Hindlimb muscle (tissue), 1 donor: ENCODE measurements at places on chromosomes 13 and 19.

DNA sequence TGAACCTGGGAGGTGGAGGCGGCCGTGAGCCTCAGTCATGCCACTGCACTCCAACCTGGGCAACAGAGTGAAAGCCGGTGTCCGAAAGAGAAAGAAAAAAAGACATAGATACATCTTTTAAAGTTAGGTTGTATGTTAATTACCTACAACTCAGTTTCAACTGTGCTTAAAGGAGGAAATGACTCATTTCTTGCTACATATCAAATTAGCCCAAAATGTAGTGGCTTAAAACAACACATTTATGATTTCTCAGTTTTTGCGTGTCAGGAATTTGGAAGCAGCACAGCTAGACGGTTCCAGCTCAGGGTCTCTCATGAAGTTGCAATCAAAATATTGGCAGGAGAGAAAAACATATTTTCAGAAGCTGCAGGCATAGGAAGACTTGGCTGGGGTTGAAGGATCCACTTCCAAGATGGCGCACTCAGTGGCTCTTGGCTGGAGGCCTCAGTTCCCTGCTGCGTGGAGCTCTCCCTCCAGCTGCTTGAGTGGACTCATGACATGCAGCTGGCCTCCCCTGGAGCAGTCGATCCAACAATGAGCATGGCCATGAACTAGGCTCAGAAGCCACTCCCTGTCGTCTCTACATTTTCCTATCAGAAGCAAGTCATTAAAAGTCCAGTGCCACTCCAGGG, 7.1 kb downstream of the LDLR start:
- DNase-seq = peak; percentile 90

GRCh38 chr13:59750860-59751259, 412.9 kb downstream of the DIAPH3 start:
- peak; percentile 22 for DNase-seq

DNA sequence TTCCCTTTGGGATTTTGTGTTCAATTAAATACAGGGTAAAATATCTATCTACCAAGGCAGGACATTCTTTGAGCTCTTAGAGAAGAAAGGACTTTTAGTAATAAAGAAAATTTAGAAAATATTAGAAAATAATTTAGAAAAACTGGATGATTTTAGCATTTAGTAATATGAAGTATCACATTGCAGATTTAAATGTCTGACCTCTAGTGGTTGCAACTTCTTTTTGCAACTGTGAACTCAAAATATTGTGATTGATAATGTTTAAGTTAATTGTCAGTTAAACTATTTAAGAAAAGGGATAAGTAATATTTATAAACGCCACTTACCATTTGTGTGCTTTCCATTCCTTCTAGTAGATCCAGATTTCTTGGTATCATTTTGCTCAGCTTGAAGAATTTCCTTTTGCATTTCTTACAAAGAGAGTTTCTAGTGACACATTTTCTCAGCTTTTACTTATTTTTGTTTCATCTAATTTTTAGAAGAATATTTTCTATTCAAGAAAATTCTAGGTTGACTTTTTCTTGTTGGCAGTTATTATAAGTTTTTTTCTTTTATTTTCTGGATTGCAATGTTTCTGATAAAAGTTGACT, 10.3 kb upstream of the POSTN start:
- no peak for DNase-seq

DNA sequence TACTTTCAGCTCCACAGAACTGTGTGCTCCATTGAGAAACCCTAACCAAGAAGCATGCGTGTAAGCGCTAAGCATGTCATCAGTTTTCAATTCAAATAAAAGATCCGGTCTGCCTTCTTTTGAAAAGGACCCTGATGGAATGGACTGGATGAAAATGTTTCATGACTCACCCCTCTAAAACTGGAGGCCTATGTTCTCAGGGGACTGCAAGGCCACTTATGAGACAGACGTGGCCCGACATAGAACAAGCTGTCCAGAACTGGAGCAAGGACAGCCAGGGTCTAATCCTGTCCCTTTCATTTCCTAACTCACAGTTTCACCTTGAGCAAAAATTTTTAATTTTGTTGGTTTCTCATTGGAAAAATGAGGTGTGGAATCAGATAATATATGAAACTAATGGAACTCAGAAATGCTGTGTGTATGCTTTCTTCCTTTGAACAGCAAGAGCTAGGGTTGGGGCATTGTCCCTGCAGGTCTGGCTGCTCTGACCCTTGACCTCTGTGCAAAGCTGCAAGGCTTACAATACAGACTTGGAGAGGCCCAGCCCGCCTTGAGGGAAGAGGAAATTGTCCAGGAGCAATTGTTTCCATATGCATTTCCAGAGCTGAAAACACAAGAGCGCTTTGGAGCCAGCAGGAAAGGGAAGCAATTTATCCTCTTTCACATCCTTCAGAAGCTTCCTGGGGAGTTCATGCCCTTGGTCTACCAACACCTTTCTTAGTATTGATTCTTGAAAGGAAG, 553.4 kb upstream of the KLF12 start:
- no peak for DNase-seq

- DNase-seq = no peak
Observed at GRCh38 chr13:47168618-47169017, 271.8 kb upstream of the HTR2A start.

GRCh38 chr19:49987159-49987698, 26.3 kb upstream of the SIGLEC11 start:
- peak; percentile 88 for DNase-seq

DNA sequence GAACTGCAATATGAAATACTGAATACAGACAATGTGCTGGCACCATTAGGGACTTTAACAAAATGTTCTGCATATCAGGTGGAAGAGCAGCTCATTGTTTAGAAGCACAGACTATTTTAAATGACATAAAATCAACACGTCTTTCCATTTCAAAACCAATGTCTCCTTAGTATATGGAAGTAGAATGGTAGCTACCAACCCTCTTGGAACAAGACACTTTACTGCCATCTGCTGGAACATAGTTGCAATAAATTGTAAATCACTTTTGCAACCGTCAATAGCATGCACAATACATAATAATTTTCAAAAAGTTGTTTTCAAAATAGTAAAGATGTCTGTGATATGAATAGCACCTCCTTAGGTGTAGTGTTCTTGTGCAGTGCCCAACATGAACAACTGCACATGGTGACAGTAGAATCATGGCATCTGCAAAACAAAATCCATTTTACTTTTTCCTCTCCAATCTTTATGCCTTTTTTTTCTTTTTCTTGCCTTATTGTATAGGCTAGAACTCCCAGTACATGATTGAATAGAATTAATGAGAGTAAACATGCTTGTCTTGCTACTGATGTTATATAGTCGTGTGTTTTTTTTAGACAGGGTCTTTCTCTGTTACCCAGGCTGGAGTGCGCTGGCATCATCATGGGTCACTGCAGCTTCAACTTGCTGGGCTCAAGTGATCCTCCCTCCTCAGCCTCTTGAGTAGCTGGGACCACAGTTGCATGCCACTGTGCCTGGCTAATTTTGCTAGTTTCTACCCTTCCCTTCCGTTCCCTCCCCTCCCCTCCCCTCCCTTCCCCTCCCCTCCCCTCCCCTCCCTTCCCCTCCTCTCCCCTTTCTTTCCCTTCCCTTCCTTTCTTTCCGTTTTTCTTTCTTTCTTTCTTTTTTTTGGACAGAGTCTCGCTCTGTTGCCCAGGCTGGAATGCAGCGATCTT, 7.8 kb upstream of the LYPD5 start:
- no peak for DNase-seq

DNA sequence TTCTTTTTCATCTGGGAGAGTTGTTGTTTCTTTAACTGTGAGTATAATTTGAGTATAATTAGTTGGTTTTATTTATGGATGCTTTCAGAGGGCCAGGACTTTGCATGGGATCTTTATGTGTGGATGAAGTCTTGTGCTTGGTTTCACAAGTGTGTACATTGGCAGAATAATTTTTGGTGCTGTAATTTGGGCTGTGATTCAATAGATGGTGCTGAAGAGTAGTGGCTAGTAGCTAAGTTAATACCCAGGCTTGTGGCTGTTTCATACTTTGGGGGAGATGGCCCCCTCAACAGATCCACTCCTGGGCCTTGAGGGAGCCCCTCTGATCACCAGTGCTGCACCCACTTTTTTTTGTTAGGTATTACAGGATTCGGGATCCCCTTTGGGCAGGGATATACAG, 1142.4 kb downstream of the SLITRK1 start:
- no peak for DNase-seq

DNA sequence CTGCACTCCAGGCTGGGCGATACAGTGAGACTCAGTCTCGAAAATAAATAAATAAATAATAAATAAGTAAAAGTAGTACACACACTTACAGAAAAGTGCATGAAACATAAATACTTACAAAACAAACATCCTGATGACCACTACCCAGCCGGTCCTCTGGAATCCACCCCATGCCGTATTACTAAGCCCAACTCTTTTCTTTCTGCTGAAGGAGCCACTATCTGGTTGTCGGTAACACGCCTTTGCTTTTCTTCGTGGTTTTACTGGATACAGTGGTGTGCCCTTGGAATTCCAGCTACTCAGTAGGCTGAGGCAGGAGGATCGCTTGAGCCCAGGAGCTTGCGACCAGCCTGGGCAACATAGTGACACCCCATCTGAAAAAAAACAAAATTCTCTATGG, 39.4 kb downstream of the CELF5 start:
- DNase-seq = no peak

- DNase-seq = no peak
Observed at GRCh38 chr19:16398530-16399249, 73.1 kb downstream of the EPS15L1 start.

DNA sequence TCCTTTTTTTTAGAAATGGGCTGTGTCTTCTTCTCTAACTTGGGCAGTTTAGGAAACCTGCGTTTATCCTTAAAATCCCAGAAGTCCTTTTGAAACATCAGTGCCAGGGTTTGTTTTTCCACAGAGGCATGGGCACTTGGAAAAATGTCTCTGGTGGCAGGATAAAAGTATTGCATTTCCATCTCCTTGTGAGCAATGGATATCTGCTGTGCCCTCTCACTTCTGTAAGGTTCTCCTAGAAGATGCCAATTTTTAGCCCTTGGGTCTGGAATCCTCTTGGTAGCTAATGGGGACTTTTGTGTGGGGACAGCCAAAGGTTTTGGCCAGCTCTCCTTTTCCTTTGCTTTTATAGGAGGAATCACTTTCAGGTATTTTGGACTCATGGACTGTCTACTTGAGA, 21.0 kb downstream of the WDR87 start:
- no peak for DNase-seq

DNA sequence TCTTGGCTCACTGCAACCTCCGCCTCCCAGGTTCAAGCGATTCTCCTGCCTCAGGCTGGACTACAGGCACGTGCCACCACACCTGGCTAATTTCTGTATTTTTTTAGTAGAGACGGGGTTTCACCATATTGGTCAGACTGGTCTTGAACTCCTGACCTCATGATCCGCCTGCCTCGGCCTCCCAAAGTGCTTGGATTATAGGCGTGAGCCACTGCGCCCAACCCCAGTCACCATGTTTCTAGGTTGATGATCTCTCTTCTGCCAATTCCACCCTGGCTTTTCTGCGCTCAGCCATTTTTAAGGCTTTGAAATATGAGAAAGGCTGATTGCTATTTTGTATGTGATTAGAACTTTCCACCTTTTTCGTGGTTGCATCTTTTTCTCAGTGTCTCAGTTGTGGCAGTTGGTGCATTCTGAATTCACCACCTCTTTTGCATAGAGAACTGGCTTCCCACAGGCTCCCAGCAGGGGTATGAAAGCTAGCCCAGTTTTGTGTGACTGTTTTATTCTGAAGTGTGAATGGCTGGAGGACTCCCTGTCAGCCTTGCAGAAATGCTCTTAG, 15.5 kb downstream of the CEACAM1 start:
- DNase-seq = no peak

DNA sequence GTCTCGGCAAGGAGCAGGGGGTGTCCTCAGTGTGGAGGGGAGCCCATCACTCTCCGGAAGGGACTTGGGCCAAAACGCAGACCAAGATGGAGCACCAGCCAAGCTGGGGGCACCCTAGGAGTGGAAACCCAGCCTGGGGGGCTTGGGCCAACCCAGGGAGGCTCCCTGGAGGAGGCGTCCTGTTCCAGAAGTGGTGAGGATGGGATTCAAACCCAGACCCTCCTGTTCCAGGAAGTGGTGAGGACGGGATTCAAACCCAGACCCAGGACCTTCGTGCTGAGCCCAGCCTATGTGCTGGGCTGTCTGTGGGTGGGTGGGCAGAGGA, 848 bp upstream of the PLIN4 start:
- DNase-seq = no peak

- no peak for DNase-seq
Observed at GRCh38 chr19:1811472-1811894, 593 bp downstream of the ATP8B3 start.
